K562 (cell line): ENCODE measurements at places on chromosomes 5 and 9. TPM values are rescaled to one million over a fixed set of nuclear protein-coding genes. Genes with fewer than 3 reads are reported as not detected.

Gene TMEM215
- not detected in 2 replicates for total RNA-seq

Gene CARD6
- total RNA-seq, result 5.2 and 5.9 TPM in 2 replicates

Gene NUDCD2
- 64.9 and 76.9 TPM in 2 replicates for total RNA-seq

Gene LOX
- 0.09 and 0.34 TPM in 2 replicates for total RNA-seq

Gene AQP3
- 25.5 and 27.1 TPM in 2 replicates for total RNA-seq

- no peaks in the 10 kb centered on the region; the same call in 2 of the 3 replicates for H3K27me3 ChIP-seq
- no peaks in the 10 kb centered on the region; the same call in 2 of the 3 replicates for H3K4me1 ChIP-seq
- H3K27ac ChIP-seq, result peak overlapping the region; percentile 33; the same call in 1 of the 3 replicates
- peak; percentile 64 for DNase-seq
These were observed 42.2 kb downstream of the OSMR start for GRCh38 chr5:38888041-38888440.

DNA sequence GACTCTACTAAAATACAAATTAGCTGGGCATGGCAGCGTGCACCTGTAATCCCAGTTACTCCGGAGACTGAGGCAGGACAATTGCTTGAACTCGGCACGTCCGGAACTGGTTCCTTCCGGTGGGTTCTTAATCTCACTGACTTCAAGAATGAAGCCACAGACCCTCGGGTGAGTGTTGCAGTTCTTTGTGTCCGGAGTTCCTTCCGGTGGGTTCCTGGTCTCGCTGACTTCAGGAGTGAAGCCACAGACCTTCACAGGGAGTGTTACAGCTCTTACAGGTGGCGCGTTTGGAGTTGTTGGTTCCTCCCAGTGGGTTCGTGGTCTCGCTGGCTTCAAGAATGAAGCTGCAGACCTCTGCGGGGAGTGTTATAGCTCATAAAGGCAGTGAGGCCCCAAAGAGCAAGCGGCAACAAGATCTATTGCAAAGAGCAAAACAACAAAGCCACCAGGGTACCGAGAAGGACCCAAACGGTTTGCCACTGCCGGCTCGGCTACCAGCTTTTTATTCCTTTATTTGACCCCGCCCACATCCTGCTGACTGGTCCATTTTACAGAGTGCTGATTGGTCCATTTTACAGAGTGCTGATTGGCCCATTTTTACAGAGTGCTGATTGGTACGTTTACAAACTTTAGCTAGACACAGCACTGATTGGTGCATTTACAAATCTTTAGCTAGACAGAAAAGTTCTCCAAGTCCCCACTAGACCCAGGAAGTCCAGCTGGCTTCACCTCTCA lies 28.6 kb upstream of the SLC6A19 start:
- H3K36me3 ChIP-seq, result no peaks in the 10 kb centered on the region
- peaks cover 33% of the 10 kb centered on the region for H3K27me3 ChIP-seq
- H3K27ac ChIP-seq, result no peak overlapping the region
- H3K4me1 ChIP-seq, result peaks cover 2% of the 10 kb centered on the region; the same call in 2 of the 3 replicates
- H3K4me3 ChIP-seq, result no peak overlapping the region

DNA sequence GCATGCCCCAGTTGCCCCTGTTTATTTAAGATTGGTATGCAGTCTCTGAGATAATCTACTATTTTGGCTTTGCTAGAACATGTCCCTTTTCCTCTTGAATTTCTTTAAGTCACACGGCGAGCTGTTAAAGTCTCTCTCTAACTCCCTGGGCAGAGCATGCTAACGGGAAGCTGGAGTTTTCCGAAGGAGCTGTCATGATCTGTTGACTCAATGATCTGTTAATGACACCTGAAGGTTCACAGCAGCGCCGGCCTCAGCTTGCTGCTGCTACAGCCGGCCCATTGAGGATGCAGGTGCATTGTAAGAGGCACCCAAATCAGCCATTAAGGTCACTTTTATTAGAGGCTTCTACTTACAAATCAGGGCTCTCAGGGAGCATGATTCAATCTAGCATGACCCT lies 1203.4 kb downstream of the MAT2B start:
- H3K36me3 ChIP-seq, result no peaks in the 10 kb centered on the region
- H3K27ac ChIP-seq, result no peak overlapping the region
- DNase-seq, result no peak
- H3K4me1 ChIP-seq, result no peaks in the 10 kb centered on the region
- H3K4me3 ChIP-seq, result no peak overlapping the region

GRCh38 chr5:132525299-132525724 lies 18.0 kb downstream of the IL5 start:
- no peaks in the 10 kb centered on the region for H3K27me3 ChIP-seq
- peaks cover 26% of the 10 kb centered on the region for H3K4me1 ChIP-seq
- DNase-seq, result no peak
- H3K4me3 ChIP-seq, result no peak overlapping the region
- H3K27ac ChIP-seq, result no peak overlapping the region
- no peaks in the 10 kb centered on the region for H3K36me3 ChIP-seq

- H3K36me3 ChIP-seq, result peaks cover 3% of the 10 kb centered on the region; the same call in 1 of the 3 replicates
- DNase-seq, result no peak
- H3K27me3 ChIP-seq, result no peaks in the 10 kb centered on the region
- no peaks in the 10 kb centered on the region for H3K4me1 ChIP-seq
- no peak overlapping the region for H3K27ac ChIP-seq
These were observed 354.2 kb downstream of the ARL15 start for GRCh38 chr5:53956196-53956595.

- DNase-seq, result no peak
- H3K36me3 ChIP-seq, result no peaks in the 10 kb centered on the region
- H3K27me3 ChIP-seq, result no peaks in the 10 kb centered on the region
These were observed 78.3 kb upstream of the PCSK5 start for GRCh38 chr9:75812141-75812540.

DNA sequence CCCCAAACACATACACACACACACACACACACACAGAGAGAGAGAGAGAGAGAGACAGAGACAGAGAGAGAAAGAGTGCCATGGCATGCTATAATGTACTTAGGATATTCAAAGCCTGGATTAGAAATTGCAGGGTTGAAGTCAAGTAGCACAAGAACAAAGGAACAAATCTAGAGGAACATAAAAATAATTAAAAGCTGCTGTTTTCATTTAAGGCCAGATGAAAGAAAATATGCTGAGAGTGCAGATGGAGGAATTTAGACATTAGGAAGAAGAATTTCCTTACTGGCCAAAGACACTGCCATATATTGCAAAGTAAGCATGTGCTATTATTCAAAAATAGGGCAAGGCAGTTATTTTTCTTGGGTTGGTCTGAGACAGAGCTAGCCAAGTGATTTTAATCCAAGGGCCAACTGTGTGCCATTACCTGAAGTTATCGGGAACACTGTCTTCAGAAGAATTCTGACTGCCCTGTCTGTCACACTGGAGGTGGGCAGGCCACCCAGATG lies 31.7 kb downstream of the HSD17B3 start:
- no peak overlapping the region for H3K4me3 ChIP-seq
- peaks cover 6% of the 10 kb centered on the region; the same call in 2 of the 3 replicates for H3K36me3 ChIP-seq
- no peak for DNase-seq
- H3K27me3 ChIP-seq, result no peaks in the 10 kb centered on the region
- no peaks in the 10 kb centered on the region for H3K4me1 ChIP-seq

- H3K27ac ChIP-seq, result peak overlapping the region; percentile 55
- no peaks in the 10 kb centered on the region; the same call in 1 of the 2 replicates for H3K4me1 ChIP-seq
- no peaks in the 10 kb centered on the region for H3K36me3 ChIP-seq
These were observed 146.2 kb upstream of the RASA1 start for GRCh38 chr5:87121304-87122150.

DNA sequence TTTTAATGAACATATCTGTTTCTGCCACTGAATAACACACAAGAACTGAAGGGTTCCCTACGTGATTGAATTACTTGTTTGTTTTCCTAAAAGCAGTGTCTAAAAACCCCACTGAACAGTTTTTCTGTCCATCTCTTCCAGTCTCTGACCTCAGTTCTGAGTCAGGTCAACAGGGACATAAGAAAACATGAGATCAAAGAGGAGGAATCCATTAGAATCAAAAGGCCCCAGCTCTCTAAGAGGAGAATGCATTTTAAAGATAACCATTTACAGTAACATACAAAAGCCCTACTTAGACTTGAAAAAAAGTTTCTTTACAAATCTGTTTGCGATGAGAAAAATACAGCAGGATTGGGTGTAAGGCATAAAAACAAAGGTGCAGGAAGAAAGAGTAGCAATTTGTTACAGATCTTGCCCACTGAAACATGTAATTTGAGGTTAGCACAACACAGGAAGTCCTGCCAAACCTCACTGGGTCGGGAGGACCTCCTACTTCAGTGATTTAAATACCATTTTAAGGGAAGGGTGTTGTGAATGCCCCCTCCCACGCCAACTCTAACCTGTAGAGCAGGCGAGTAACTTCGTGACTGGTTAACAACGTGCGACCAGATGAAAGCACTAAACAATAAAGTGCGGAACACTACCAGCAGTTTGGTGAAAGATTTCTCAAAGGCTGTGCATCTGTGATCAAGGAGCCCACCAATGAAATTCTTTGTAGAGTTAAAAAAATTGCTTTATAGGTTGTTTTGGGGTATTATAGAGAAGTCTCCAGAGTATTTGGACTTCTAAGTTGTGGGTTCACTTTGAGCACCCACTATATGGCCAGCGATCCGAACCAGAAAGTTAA lies 1.3 kb downstream of the QSOX2 start:
- peaks cover 26% of the 10 kb centered on the region for H3K27me3 ChIP-seq
- H3K36me3 ChIP-seq, result peaks cover 30% of the 10 kb centered on the region
- DNase-seq, result no peak
- H3K4me3 ChIP-seq, result peak overlapping the region; percentile 75

- no peak for DNase-seq
- no peaks in the 10 kb centered on the region for H3K36me3 ChIP-seq
- H3K27me3 ChIP-seq, result peaks cover 6% of the 10 kb centered on the region; the same call in 1 of the 3 replicates
- no peak overlapping the region for H3K4me3 ChIP-seq
These were observed 11.4 kb upstream of the MACIR start for GRCh38 chr5:103247118-103247517.
